Heart left ventricle (tissue), 16 donors: ENCODE measurements at places on chromosomes 12 and 14. TPM values are rescaled to one million over a fixed set of nuclear protein-coding genes. Genes with fewer than 3 reads are reported as not detected.
A peak's percentile ranks its signal among the peaks of the same experiment; 100 is the strongest.

GRCh38 chr12:81627336-81628189, 131.6 kb downstream of the PPFIA2 start:
- H3K4me3 ChIP-seq = no peak overlapping the region
- no peak overlapping the region for H3K27ac ChIP-seq
- H3K36me3 ChIP-seq = no peaks in the 10 kb centered on the region
- no peak for DNase-seq
- H3K27me3 ChIP-seq = no peaks in the 10 kb centered on the region

DNA sequence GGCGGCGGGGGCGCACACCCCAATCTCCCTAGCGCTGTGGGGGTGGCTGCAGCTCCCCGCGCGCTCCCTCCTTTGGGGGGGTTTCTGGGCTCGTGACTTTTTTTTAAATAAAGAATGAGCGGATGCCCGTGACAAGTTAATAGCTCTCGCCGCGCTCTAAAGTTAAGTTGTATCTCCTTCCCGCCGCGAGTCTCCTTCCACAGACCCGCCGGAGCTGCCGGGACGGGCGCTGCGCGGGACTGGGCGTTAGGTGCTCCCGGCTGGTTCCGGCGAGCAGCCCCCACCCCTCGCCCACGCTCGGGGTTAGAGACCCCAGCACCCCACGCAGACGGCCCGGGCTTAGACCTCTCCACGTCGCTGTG, 82.6 kb upstream of the HMGA2 start:
- H3K27ac ChIP-seq = no peak overlapping the region
- H3K27me3 ChIP-seq = peaks cover 17% of the 10 kb centered on the region
- DNase-seq = peak; percentile 59

Gene SMIM41
- total RNA-seq = 0.52 TPM

DNA sequence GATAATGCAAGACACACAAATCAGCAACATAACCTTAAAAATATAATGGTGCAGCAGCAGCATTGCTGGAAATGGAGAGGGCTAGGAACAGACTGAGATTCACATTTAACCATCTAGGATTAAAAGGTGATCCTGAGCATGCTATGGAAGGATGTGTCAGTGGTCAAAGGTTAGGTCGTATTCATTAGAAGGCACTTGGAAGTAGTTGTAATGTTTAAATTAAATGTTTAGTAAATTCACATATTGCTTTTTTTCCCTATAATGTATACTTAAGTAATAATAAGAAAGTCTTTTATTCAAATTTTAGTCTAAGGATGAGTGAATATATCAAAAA, 368.6 kb upstream of the PDE3A start:
- peaks cover 9% of the 10 kb centered on the region for H3K4me1 ChIP-seq
- no peaks in the 10 kb centered on the region for H3K36me3 ChIP-seq
- DNase-seq = no peak
- no peaks in the 10 kb centered on the region for H3K27me3 ChIP-seq
- no peak overlapping the region for H3K4me3 ChIP-seq
- H3K27ac ChIP-seq = peak overlapping the region; percentile 46

DNA sequence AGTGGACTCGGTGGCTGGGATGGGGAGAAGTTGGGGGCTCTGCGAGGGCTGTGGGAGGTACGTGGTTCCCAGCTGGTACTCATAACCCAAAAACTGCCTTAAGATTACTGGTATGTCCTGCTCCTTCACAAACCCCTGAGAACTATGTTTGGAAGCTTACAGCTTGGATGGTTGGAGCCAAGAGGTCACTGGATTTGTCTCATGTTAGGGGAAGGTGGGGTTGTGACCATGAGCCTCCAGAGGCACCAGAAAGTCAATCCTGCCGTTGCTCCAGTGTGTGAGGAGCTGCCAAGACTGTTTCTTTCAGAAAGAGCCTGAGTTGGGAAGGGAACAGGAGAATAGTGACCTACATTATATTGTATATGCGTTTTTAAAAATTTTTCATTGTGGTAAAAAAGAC, 33.5 kb downstream of the TEAD4 start:
- H3K4me3 ChIP-seq = no peak overlapping the region
- no peaks in the 10 kb centered on the region for H3K27me3 ChIP-seq

Gene PRPH
- total RNA-seq = not detected

- H3K36me3 ChIP-seq = peaks cover 94% of the 10 kb centered on the region
- H3K4me1 ChIP-seq = no peaks in the 10 kb centered on the region
- H3K4me3 ChIP-seq = no peak overlapping the region
- H3K27me3 ChIP-seq = no peaks in the 10 kb centered on the region
- DNase-seq = no peak
Measured at GRCh38 chr12:96294831-96295230, 100.7 kb downstream of the ELK3 start.

GRCh38 chr12:120651821-120652220, 11.4 kb downstream of the CABP1 start:
- H3K4me3 ChIP-seq = peak overlapping the region; percentile 32
- no peaks in the 10 kb centered on the region for H3K27me3 ChIP-seq
- peak overlapping the region; percentile 61 for H3K27ac ChIP-seq
- no peaks in the 10 kb centered on the region for H3K36me3 ChIP-seq
- H3K4me1 ChIP-seq = peaks cover 35% of the 10 kb centered on the region
- DNase-seq = no peak
